ENCODE measurements at places on chromosomes 5 and 9. TPM values are rescaled to one million over a fixed set of nuclear protein-coding genes. Genes with fewer than 3 reads are reported as not detected.

Gene TGFBR1
- 56.1 TPM for total RNA-seq

Gene PCDH1
- total RNA-seq: 1.1 TPM

Gene FGF10
- not detected for total RNA-seq

Gene PCDHB9
- total RNA-seq: not detected
